ENCODE measurements at places on chromosomes 5 and 9.
A peak's percentile ranks its signal among the peaks of the same experiment; 100 is the strongest.

DNA sequence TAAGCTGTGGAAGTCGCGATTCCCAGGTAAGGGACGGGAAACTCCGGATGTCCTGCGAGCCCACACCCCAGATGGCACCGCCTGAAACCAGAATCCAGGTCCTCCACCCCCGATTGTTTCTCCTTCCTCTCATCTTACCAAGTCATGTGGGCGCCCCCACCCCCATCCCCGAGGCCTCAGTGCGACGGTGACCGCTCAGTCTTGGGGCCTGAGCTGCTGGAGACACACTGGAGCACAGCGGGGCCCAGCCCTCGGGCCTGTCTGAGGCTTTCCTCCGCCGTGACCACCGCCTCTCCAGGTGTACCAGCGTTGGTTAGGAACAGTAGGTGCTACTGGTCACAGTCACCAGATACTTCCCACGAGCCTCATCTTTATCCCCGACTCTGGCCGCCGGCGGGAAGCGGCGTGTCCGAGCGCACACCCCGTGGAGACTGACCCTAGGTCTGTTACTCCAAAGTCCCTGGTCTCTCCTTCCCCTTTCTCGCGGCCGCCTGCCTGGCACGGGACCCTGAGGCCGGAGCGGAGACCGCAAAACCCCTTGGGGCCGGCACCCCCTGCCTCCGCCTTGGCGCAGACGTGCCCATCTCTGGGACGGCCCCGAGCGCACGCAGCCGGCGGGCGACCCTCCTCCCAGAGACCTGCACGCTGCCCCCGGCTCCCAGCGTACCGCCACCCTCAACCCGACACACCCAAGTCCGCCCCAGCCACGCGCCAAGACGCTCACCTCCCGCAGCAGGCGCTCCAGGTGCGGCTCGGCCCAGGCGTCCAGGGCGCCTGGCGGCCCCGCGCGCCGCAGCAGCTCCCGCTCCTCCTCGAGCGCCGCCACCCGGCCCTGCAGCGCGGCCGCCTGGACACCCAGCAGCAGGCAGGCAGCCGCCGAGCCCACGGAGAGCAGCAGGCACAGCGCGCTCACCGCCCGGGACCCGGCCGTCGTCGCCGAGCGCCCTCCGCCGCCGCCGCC lies 733 bp downstream of the COL23A1 start:
- peak; percentile 53 for DNase-seq

DNA sequence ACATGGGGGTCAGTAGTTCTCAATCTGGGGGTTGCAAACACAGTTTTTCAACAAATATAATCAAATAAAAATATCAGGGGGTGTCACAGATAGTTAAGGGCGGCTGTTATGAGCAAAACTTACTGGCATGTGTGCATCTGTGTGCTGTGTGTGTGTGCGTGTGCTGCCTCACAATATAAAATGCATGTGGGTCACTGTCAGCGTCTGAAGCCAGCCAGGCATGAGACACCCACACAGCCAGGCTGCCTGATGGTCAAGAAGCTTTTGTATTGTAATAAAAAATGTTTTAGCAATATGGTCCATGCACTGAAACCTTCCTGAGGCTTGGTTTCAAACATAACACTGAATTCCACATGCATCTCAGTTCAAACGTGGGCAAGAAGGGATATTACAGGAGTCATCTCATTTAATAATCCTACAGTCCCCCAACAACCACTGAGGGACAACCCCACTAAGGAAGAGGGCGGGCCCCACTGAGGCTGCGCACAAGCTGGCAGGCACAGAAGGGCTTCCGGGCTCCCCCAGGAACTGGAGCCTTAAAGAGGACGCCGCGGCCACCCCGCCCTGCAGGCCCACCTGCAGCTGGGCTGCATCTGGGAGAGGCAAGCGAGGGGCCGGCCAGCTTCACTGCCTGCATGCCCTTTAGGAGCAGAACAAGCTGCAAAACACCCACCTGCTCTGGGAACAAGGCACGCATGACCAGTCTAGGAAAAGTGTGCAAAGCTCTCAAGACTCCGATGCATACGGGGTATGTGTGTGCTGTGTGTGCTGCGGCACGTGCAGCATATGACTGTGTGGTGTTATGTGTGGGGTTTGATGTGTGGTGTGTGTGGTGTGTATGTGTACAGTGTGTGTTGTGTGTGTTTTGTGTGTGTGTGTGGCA lies 14.1 kb downstream of the SEMA4D start:
- no peak for DNase-seq

GRCh38 chr9:136694163-136694871 lies 7.1 kb upstream of the AGPAT2 start:
- peak; percentile 23 for DNase-seq

DNA sequence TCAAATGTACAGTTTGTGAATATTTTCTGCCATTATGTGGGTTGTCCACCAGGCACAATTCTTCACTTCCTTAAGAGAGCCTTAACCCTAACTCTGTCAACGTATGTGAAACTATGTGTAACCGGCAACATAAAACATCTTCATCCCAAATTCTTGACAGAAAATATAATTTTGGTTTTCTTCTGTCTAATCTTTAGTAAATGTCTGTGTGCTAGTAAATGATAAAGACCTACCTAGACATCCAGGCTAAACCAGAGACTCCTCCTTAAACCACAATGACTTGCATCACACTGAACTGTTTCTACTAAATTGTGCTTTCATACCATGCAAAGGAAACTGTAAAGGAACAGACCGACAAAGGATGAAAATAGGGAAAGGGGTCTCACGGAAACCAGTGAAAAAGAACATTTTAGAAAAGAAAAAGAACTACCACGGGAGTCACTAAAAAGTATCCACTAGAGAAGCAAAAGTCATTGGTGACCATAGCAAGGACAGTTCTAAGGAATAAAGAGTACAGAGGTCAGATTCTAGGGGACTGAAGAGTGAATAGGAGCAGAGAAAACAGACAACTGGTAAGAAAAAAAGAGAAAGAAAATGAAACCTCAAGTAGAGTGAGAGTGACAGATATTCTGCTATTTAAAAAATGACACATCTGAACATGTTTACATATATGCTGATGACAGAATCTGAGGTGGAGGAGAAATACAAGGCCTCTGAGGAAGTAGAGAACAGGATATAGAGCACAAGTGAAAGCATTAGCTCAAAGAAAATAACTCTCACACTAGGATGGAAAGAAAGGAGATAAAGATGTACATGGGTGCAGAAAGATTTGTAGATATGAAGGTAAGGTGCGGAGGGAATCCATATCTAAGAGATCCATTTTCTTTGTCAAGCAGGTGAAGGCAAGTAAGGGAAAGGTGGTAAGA lies 49.4 kb downstream of the FNIP1 start:
- peak; percentile 20 for DNase-seq

GRCh38 chr5:148979083-148979723 lies 83.7 kb downstream of the SH3TC2 start:
- no peak for DNase-seq

DNA sequence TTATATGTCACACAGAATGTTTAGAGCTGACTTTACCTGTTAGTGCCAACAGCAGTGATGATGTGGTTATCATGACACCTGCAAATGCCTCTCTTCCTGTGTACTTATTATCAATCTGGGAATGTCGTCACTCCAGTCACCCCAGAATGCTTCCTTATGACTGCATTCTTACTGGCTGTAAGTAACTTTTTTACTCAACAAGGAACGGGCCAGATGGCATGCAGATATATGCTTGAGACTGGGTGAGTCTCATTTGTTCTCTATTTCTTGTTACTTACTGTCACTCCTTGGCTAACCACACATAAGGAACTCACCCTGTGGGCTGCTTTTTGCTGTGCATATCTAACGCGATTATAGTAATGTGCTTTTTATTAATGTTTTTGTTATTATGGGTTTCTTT lies 385.5 kb upstream of the MEF2C start:
- no peak for DNase-seq

GRCh38 chr9:18580151-18580550 lies 106.2 kb downstream of the ADAMTSL1 start:
- peak; percentile 72 for DNase-seq

All from fibroblast of skin of scalp (primary cell).